NCI-H460 (cell line): ENCODE measurements at places on chromosomes 16 and 17. TPM values are rescaled to one million over a fixed set of nuclear protein-coding genes. Genes with fewer than 3 reads are reported as not detected.

GRCh38 chr16:89331371-89332109 is 114.0 kb downstream of the ZNF778 start:
- no peak for DNase-seq

DNA sequence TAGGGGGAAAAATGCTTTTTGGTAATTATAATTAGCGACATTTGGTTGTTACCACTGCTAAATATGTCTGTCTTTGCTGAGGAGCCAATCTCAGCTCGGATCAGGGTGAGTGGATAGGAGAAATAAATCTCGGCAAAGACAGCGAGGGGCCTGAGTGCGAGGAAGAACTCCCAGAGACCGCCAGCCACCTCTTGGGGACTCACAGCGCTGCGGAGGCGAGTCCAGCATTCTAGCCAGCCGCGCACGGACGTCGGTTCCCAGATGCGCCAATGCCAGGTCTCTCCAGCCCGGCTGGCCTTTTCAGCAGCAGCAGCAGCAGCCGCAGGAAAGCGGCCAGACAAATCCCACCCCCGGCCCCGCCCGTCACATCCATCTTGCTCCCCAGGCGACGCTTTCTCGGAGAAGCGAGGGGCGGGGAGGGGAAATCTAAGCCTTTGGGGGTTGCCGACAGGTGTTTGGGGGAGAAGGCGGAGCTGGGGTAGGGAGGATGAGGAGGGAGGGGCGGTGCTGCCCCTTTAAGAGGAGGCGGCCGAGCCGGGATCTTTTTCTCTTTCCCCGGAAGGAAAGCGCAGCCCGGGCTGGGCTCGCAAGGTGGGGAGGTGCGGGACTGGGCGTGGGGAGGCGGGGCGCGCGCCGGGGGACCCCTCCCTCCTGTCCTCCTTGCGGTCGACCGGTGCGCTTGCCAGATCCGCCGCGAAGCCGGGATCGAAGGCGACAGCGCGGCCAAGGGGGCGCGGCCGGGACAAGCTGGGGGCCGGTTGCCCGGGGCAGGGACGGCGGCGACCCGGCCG is at the start of gene ITGA3:
ITGA3 (plus strand) TSS at position 685 of the 791 bp plus-strand sequence. CDS start 330 bp downstream, outside the sequence.
- DNase-seq: peak; percentile 63

Gene CCL17
- total RNA-seq: not detected in 2 replicates

- no peak for DNase-seq
These were observed 187.5 kb downstream of the IRF8 start for GRCh38 chr16:86086471-86086870.

DNA sequence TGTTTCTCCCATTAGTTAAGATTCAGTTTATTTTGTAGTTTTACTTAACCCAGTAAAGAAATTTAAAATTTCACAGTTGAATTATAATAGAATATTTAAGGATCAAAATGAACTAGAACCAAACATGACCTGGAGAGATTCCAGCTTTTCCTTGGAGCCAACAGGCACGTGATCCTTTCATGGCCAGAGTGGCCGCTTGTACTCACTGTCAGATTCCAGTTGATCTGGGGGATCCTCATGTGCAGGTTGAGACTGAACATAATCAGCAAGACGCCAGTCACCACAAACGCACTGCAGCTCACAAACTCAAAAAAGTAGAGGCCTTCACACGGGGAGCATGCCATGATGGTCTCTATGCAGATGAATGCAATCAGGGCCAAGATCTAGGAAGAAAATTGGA is 31.7 kb downstream of the CMTM3 start:
- no peak for DNase-seq

DNA sequence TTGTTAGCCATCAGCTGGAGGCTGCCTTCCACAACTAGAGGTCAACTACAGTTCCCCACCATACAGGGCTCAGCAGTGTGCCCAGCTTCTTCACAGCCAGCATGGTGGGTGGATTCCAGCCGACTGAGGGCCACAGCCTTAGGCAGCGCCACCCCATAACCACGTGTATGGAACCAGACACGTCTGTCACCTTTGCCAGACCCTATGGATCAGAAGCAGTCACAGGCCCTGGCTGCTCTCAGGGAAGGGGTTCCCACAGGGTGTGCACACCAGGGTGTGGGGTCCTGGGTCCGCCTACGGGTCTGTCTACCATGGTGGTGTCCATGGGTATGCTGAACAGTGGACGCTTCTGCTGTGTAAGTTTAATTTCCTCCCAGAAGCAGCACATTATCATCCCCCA is 265.0 kb upstream of the FOXF1 start:
- DNase-seq: no peak
